Stimulated activated CD4-positive, alpha-beta T cell treated with anti-CD3 and anti-CD28 coated beads, Interleukin-1b, Interleukin-23, amount 100 ng/mL, for 1 hour (primary cell): ENCODE measurements at places on chromosomes 4 and X.

GRCh38 chrX:111168314-111168713 lies 72.3 kb downstream of the PAK3 start:
- no peak for DNase-seq

DNA sequence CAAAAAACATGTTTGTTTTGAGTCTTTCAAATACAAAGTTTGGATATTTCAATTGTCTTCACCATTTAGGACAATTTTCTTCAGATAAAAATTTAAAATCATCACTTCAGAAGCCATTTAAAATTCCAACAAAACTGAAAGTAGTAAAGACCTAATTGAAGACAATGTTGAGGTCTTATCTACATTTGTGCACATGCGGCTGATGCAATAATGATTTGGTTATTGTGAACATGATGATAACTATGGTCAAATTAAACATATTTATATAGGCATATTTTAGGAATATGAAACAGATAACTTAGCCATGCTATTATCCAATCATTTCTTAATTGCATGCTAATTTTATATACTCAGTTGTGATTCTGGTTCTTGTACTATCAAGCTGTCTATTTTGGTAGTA lies 407.5 kb downstream of the GALNTL6 start:
- DNase-seq = no peak

DNA sequence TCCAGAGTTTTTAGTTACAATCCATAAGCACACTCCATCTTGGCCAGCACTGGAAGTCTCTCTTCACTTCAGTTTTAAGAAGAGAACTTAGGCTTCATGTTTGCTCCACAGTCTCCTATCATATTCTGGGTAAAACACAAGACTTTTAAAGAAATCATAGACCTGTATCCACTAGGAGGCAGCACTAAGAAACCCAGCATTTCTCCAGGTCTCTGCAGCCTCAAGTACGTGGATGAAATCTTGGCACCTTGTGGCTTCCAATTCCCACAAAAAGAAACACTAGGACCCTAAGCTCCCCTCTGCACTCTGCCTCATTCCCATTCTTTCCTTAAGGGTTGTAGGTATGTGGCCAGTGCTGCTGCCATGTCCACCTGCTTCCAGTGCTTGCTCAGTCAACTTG lies 367.3 kb upstream of the CASK start:
- DNase-seq = no peak

GRCh38 chrX:153669174-153669890 lies 4.3 kb downstream of the PNCK start:
- peak; percentile 16 for DNase-seq

DNA sequence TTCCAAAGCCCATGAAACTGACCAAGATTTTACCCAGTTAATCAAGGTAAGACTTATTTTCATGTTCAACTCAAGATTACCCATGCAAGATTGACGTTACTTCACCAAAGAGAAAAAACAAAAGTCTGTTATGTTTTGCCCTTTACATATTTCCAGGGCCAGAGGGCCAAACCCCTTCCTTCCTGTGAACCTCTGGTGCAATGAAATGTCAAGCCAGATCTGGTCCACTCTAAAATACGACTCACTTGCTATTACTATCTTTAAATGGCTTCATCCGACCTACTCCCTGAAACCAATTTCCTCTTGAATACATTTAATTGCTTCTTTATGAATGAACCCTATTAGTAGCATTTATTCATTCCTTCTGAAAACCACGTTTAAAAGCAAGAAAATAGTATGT lies 33.0 kb downstream of the TSPAN5 start:
- DNase-seq = no peak

GRCh38 chrX:99371976-99372595 lies 1038.0 kb downstream of the PCDH19 start:
- DNase-seq = no peak

GRCh38 chr4:102007959-102008425 lies 217.5 kb downstream of the BANK1 start:
- DNase-seq = no peak

DNA sequence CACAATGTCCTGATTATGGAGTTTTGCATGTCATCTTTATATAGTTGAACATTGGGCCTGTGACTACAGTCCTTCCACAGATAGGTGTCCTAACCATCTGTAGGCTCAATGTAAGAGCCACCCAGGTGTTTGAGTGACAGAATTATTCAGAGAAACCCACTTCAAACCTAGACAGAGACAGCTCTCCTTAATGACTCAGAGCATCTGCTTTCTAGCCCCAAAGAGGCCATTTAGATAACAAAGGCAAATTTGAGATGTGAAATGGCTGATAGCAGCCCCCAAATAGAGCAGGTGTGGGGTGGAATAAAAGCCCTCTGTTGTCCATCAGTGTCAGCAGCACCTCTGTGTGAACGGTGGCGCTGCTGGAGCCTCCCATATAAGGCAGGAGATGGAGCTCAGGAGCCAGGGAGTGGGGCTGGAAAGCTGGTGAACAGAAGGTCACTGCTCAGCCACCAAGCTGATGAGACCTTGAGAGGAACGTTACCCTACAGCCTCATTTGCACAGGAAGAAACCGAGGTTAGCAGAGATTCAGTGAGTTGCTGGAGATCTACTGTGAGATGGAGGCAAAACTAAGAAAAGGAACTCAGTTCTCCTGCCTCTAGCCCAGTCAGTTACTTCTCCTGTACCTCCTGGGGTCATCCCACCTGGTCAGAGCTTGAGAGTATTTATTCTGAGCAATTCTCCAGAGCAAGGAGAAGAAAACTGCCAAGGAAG lies 153.3 kb upstream of the LNX1 start:
- DNase-seq = no peak

- no peak for DNase-seq
Observed at GRCh38 chr4:82706349-82707000, 92.1 kb downstream of the SCD5 start.

DNA sequence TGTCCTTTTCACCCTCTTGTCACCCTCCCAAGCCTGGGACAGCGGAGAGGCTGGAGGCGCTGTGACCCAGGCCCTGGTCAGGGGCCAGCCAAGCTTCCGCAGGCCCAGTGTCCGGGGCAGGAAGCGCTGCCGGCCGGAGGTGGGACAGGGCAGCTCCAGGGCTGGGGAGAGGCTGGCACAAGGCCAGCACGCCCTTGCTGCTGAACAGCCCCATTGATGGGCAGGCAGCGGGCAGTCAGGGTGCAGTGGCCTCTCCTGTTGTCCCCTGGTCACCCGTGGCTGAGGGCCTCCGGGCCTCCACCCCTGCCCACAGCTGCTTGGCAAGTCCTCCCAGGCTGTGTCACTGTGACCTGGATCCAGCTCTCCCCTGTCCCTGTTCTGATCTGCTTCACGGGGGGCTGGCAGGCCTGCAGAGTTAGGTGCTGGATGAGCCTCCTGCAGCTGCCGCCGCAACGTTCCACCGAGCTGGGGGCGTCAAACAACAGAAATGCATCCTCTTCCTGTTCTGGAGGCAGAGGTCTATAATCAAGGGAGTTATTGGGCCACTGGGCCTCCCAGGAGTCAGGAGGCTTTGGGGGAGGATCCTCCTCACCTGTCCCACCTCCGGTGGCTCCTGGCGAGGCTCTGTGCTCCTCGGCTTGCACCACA lies 107.9 kb downstream of the PSAPL1 start:
- no peak for DNase-seq

DNA sequence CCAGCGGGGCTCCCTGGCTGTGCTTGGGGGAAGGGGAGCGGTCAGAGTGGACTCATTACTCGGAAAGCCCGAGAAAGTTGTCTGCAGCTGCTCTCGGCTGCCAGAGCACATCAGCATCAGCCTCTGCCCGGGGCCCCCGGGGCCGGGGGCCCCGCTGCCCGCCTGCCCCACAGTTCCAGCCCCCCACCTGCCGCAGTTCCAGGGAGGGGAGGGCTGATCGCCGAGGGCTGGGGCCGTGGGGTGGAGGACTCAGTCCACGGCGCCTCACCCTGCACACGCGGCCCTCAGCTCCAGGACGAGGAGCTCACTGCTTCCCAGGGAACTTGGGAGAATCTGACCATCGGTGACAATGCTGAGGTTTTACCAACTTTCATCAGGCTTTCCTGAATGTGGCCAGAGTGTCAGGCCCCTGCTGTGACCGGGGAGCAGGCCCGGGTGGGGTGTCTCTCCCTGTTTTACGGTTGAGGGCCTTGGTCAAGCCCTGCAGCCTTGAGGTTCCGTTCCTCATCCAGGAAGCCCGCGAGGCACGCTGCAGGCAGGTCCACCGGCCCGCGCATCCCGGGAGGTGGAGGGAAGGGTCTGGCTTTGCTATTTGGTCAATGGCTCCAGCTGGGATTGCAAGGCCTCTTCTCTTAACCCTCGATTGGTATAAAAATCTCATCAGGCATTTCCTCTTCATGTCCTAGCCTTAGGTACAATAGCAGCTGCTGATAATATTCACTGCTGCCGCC lies 57.2 kb downstream of the CPZ start:
- no peak for DNase-seq

GRCh38 chr4:165813606-165814005 lies 59.4 kb upstream of the TLL1 start:
- DNase-seq = no peak

- DNase-seq = no peak
Observed at GRCh38 chrX:22486296-22486695, 213.6 kb downstream of the CBLL2 start.

DNA sequence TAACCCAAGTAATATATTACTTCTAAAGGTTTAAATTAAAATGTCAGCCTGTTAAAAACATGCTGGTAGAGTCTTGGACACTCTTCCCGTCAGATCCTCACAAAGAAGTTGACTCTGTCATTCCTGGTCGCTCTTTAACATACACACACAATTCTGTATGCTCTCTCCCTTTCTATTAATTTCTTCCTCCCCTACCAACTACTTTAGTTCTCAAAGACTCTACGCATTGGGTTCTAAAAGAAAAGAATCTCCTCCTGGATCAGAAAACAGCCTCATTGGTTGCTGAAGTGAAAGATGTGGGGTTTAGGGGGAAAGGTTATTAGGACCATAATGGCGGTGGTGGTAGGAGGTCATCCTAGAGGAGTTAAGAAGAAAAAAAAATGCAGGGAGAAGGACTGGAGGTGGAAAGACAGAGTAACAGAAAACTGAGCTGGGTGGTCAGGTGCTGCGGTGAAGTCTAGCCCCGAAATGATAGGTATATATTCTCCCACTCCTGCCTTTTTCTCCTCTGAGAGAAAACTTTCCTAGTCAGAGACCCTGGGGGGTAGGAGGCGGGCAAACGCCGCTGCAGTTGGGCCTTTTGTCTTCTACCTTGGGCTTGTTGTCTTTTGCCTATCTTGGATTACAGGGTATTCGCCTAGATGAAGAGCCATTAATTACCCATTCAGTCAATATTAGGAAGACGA lies 5.2 kb upstream of the PITX2 start:
- no peak for DNase-seq

DNA sequence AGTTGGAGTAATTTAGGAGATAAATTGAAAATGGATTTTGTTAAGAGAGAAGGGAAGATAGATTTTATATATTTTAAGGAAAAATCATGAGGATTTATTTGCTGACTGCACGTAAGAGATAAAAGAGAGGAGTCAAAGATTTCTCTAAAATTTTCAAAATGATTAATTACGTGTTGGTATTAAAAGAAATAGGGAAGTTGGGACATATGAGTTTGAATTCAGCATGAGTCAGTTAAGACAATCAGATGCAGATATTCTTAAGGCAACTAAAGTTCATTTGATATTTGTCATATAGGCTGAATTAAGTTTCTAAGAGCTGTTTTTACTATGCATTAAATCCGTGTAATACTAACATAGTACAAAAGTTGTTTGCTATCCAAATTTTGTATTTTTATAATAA lies 46.9 kb downstream of the TET2 start:
- no peak for DNase-seq

DNA sequence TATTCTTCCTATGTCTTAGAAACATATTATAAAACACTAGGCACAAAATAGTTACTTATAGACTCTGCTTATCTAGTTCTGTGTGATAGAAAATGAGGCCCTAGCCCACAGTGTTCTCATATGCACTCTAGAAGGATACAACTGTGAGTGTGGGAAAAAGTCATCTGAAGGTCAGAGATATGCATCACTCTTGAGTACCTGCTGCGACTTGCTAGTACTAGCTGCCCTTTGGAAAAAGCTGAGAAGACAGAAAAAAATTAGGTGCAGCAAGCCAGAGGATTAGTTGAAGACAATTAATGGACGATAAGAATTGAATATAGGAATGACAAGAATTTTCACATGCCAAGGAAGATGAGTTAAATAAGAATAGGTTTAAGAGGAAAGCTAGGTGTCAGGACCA lies 61.3 kb downstream of the MTHFD2L start:
- no peak for DNase-seq

DNA sequence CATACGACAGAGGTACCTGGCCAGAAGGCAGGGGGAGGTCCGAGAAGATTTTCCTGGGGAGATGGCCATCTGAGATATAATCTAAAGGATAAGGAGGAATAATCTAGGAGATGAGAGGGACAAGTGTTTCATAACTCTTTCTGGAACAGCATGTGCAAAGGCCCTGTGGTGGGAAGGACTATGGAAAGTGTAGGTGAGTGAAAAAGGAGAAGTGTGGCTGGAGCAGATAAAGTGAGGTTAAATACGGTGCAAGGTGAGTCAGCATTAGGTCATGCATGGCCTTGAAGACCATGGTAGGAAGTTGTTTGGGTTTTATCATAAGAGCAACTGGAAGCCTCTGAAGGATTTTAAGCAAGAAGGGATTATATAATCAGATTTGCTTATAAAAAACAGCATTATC lies 34.6 kb upstream of the MTM1 start:
- no peak for DNase-seq

DNA sequence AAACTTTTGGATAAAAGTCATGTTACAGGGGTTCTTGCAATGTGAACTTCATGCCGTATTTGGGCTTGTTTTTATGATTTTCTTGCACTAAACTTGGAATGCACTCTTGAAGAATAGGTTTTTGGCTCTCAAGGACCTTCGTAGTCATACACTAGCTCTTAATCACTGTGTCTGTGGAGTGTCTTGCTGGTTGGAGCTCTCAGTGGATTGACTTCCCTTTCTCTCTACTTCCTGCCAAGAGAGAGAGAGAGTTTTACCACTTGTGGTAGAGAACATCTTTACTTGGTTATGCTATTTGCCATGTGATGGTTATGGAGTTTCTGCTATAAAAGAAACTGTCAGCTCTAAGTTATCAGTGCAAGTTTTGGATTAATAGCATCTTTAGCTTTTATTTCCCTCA lies 112.4 kb downstream of the BMPR1B start:
- DNase-seq = no peak

- no peak for DNase-seq
Observed at GRCh38 chr4:138869165-138869564, 146.4 kb upstream of the NOCT start.

- no peak for DNase-seq
Observed at GRCh38 chr4:31343061-31343460, 622.9 kb downstream of the PCDH7 start.
